ENCODE measurements at places on chromosomes 2 and 18. TPM values are rescaled to one million over a fixed set of nuclear protein-coding genes. Genes with fewer than 3 reads are reported as not detected.

DNA sequence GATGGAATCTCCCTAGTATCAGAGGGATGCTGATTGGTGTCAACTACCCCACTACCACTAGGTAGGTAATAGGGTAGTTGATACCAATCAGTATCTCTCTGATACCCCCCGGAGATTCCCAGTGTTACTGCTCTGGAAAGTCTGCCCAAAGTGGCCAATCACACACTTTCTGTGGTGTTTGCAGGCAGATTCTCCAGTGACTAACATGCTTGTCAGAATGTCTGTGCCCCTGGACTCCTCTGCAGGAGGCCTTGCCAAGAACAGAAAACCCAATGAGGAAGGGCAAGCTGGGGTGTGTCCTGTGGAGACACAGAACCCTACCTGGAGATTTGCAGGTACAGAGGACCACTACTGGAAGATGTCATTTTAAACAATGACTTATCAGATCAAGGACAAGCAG lies 135.1 kb downstream of the RIT2 start:
- no peak for DNase-seq

- DNase-seq = no peak
Observed at GRCh38 chr2:150681120-150681804, 193.8 kb upstream of the RND3 start.

GRCh38 chr2:164015328-164016123 lies 279.7 kb upstream of the FIGN start:
- DNase-seq = no peak

GRCh38 chr2:70926042-70926441 lies 9.7 kb upstream of the ATP6V1B1 start:
- no peak for DNase-seq

GRCh38 chr2:218810256-218810655 lies 21.3 kb downstream of the PRKAG3 start:
- no peak for DNase-seq

- DNase-seq = no peak
Observed at GRCh38 chr18:3716116-3716660, 266.2 kb downstream of the TGIF1 start.

GRCh38 chr2:66433945-66434678 lies 813 bp upstream of the MEIS1 start:
- DNase-seq = peak; percentile 79

DNA sequence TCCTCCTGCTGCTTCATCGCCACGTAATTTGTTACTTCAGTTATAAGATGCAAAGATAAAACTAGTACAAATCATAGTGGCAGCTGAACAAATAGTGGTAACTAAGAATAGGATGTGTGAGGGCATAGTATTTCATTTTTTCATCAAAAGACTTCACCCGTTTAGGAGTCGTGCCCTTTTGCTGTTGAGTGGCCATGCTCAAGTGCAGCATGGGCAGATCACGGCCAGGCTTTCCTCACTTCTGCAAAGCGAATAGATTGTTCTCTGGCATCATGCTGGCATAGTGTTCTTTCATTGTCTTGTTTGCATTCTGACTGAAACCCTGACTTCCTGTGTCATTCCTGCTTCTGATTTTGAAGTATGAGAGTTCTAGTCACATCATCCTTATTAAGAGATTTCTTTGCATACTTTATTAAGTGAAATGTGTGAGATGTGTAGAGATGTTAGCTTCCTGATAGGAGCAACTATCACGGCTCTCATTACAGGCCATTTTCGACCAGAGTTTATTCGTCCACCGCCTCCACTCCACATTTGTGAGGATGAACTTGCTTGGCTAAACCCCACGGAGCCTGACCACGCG lies 11.8 kb downstream of the CNOT11 start:
- DNase-seq = no peak

The PIK3C3 gene
- 30.9 TPM for polyA plus RNA-seq

The PAIP2B gene
- 3.5 TPM for polyA plus RNA-seq

The PCARE gene
- 0.28 TPM for polyA plus RNA-seq

The MCEE gene
- polyA plus RNA-seq = 22.1 TPM

The SLC23A3 gene
- 1.1 TPM for polyA plus RNA-seq
